Testis (tissue), 5 donors: ENCODE measurements at places on chromosomes 11 and 22. TPM values are rescaled to one million over a fixed set of nuclear protein-coding genes. Genes with fewer than 3 reads are reported as not detected.

PKDREJ gene
- total RNA-seq: 5.0 TPM

MS4A12 gene
- 0.74 TPM for total RNA-seq

STK33 gene
- total RNA-seq: 36.6 TPM

GSTT2 gene
- total RNA-seq: 0.68 TPM

PGA3 gene
- total RNA-seq: 0.31 TPM

SBF2 gene
- total RNA-seq: 52.8 TPM

SAA2 gene
- total RNA-seq: 1.7 TPM

EIF3L gene
- total RNA-seq: 185 TPM

CHRM1 gene
- total RNA-seq: 0.06 TPM

RFPL3 gene
- total RNA-seq: 2.6 TPM

ISX gene
- total RNA-seq: not detected

ADM2 gene
- 1.0 TPM for total RNA-seq
